Fibroblast of lung (primary cell): ENCODE measurements at places on chromosomes 6 and 20. TPM values are rescaled to one million over a fixed set of nuclear protein-coding genes. Genes with fewer than 3 reads are reported as not detected.

Gene DEFB116
- total RNA-seq: not detected in 2 replicates

Gene BAK1
- total RNA-seq: 10.3 and 13.0 TPM in 2 replicates

DNA sequence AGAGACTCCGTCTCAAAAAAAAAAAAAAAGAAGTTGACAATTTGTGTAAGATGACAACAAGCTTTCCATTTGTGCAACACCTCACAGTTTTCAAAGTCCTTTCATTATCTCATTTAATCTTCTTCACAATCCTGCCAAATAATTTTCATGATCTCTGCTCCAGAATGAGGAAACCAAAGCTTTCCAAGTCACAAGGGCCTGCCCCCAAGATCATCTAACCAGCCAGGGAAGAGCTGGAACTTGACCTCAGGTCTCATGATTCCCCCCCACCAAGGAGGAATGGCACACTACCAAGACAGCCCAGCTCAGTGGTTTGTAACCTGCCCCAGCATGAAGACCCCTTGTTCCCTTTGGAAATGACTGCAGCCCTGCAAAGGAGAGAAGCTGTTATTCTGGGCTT is 74.0 kb upstream of the PIM1 start:
- H3K36me3 ChIP-seq: no peaks in the 10 kb centered on the region
- no peak for DNase-seq
- H3K4me1 ChIP-seq: no peaks in the 10 kb centered on the region
- H3K4me3 ChIP-seq: no peak overlapping the region
- peaks cover 5% of the 10 kb centered on the region for H3K27me3 ChIP-seq

DNA sequence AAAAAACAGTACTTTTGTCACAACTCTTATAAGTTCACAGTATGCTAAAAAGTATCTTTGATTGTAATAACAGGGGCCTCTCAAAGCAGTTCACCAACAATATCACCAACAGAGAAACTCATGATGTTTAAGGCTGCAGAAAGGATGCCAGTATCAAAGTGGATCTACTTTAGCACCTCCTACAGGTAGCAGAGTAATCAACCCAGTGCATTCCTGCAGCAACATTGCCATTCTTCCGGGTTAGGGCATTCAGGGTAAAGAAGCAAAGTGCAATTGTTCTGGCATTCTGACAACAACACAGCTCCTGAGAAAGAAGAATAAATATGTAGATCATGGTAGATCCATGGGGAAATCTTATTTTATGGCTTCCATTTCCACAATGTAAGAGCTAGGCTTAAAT is 7.6 kb upstream of the SLC17A4 start:
- DNase-seq: no peak
- no peak overlapping the region for H3K27ac ChIP-seq
- no peaks in the 10 kb centered on the region for H3K36me3 ChIP-seq
- no peaks in the 10 kb centered on the region for H3K4me1 ChIP-seq

DNA sequence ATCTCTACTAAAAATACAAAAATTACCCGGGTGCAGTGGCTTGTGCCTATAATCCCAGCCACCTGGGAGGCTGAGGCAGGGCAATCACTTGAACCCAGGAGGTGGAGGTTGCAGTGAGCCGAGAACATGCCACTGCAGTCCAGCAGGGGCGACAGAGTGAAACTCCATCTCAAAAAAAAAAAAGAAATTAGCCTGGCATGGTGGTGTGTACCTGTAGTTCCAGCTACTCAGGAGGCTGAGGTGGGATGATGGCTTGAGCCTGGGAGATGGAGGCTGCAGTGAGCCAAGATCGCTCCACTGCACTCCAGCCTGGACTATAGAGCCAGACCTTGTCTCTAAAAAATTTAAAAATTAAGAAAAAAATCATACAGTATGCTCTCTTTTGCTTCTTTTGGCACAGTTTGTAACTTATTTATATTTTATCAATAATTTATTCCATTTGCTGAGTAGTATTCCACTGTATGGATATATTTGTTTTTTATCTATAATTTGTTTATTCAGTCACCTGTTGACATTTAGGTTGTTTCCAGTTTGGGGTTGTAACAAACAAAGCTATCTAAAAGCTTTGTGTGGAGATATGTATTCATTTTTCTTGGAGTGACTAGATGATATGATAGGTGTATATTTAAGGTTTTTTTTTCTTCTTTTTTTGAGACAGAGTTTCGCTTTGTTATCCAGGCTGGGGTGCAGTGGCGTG is 8.0 kb upstream of the MYBL2 start:
- no peak overlapping the region for H3K27ac ChIP-seq
- H3K36me3 ChIP-seq: no peaks in the 10 kb centered on the region
- H3K27me3 ChIP-seq: no peaks in the 10 kb centered on the region
- no peak for DNase-seq

DNA sequence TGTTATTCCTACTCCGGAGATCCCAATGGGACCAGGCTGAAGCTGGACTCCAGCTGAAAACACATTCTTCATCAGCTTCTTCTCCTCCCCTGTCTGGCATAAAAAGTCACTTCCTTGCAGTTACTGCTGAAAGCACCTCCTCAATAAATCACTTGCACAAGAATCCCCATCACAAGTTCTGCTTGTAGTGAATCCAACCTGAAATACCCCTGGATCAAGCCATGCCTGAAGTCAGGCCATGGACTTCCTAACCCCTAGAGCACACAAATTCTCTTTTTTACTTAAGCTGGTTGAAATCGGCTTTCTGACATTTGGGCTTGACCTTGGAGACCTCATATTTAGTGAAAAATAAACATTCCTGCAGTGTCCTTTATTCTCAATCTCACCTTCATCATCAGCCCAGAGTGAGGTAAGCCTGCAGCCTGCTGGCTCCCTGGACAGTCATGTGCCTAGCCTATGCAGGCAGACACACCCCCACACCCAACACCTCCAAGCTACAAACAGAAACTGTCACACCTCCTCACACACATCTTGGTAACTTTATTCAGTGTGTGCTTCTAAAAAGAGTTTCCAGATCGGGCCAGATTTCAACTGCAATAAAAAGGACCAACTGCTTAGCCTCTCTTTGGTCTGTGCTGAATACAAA is 51.5 kb upstream of the PTPRT start:
- no peak for DNase-seq
- no peak overlapping the region for H3K4me3 ChIP-seq
- no peaks in the 10 kb centered on the region for H3K36me3 ChIP-seq

GRCh38 chr6:20658053-20658452 is 123.8 kb downstream of the CDKAL1 start:
- no peaks in the 10 kb centered on the region for H3K4me1 ChIP-seq
- H3K4me3 ChIP-seq: no peak overlapping the region
- DNase-seq: no peak
- no peak overlapping the region for H3K27ac ChIP-seq

GRCh38 chr6:170403451-170403850 is 96.9 kb downstream of the FAM120B start:
- H3K27me3 ChIP-seq: no peaks in the 10 kb centered on the region
- no peak overlapping the region for H3K4me3 ChIP-seq
- peaks cover 25% of the 10 kb centered on the region for H3K4me1 ChIP-seq
- DNase-seq: peak; percentile 92
- peaks cover 9% of the 10 kb centered on the region for H3K36me3 ChIP-seq

- H3K4me1 ChIP-seq: no peaks in the 10 kb centered on the region
- peak overlapping the region; percentile 82 for H3K4me3 ChIP-seq
- H3K27me3 ChIP-seq: no peaks in the 10 kb centered on the region
- peak; percentile 26 for DNase-seq
- H3K27ac ChIP-seq: peak overlapping the region; percentile 96
Measured at GRCh38 chr6:45376310-45377042, 1.3 kb downstream of the SUPT3H start.

- no peak for DNase-seq
- peaks cover 14% of the 10 kb centered on the region for H3K27me3 ChIP-seq
- no peaks in the 10 kb centered on the region for H3K36me3 ChIP-seq
Measured at GRCh38 chr6:119076173-119076572, 2.3 kb downstream of the FAM184A start.

- H3K27ac ChIP-seq: peak overlapping the region; percentile 84
- peaks cover 76% of the 10 kb centered on the region for H3K4me1 ChIP-seq
- DNase-seq: no peak
- peaks cover 34% of the 10 kb centered on the region for H3K36me3 ChIP-seq
Measured at GRCh38 chr6:52511572-52512151, 65.2 kb downstream of the TRAM2 start.

GRCh38 chr6:162533009-162533400 is 194.6 kb downstream of the PRKN start:
- no peak overlapping the region for H3K4me3 ChIP-seq
- H3K27ac ChIP-seq: no peak overlapping the region
- no peaks in the 10 kb centered on the region for H3K36me3 ChIP-seq
- DNase-seq: no peak
- H3K27me3 ChIP-seq: no peaks in the 10 kb centered on the region
